ENCODE measurements at places on chromosomes 11 and 22.

DNA sequence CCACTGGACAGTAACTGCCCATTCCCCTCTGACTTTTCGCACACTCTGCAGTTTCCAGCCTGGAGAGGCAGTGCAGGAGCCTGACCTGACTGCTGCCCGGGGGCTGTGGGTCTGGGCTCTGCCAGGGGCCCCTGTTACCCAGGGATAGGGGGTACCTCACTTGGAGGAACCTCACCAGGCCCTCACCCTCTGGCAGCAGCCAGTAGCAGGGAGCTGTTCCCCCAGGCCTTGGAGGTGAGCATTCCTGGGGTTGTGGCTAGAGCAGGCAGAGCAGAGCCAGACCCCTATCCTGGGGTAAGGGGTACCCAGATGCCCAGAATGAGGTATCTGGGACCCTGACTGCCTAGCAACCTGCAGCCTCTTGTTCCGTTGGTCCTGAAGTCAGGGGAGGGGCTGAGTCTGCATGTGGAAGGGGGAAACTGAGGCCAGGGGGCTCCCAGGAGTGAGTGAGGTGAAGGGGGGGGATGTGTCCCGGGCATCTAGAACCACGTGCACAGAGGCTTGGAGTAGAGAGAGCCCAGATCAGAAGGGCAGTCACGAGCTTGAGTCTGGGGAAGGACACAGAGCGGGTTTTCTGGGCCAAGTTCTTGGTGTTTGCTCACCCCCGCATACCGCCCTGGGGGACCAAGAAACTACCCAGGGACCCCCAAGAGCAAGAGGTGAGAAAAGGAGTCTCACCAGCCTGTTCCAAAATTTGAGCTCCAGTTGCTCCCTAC is 43.9 kb upstream of the ACCSL start:
- no peak for DNase-seq

DNA sequence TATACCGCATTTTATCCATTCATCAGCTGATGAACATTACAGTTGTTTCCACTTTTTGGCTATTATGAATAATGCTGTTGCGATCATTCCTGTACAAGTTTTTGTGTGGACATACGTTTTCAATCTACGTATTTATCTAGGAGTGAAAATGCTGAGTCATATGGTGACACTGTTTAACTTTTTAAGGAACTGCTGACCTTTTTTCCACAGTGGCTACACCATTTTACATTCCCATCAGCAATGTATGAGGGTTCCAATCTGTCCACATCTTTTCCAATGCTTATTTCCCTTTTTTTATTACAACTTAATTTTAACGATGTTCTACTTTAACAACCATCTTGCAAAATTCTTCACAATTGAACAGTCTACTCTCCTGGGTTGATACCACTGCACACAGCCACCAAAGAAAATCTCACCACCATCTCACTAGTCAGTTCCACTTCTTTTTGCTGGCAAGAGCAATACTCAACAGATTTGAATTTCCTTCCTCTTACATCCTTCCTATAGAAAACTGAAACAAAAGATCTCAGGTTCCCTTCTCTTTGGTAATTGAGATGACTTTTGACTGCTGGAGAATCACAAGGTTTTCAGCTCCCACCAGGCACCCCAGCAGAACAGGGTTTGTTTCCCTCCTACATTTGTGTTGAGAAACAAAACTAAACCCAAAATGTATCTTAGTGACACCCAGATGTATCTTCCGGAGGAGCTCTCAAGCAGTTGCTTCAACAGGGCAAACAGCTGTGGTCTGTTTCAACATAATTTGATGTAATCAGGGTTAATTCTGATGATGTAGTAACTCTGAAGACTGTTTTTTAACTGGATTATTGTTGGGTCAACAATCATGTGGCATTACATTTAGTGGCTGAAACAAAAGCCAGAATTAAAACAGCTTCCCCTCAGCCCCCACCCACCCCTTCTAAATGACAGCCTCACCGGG is 7.0 kb upstream of the GAB2 start:
- no peak for DNase-seq

GRCh38 chr11:42552786-42553185 is 759.0 kb upstream of the API5 start:
- no peak for DNase-seq

DNA sequence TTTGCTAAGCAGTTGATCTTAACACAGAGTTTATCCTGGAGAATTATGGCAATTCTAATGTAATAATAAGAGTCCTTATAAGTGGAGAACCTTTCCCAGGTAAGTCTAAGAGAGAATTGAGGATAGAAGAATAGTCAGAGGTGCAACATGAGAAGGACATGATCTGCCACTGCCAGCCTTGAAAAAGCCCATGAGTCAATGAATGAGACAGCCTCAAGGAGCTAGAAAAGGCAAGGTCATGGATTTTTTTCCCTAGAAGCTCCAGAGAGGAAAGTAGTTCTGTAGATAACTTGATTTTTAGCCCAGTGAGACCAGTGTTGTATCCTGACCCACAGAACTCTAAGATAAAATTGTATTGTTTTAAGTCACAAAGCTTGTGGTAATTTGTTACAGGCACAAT is 16.9 kb downstream of the MS4A6A start:
- no peak for DNase-seq

DNA sequence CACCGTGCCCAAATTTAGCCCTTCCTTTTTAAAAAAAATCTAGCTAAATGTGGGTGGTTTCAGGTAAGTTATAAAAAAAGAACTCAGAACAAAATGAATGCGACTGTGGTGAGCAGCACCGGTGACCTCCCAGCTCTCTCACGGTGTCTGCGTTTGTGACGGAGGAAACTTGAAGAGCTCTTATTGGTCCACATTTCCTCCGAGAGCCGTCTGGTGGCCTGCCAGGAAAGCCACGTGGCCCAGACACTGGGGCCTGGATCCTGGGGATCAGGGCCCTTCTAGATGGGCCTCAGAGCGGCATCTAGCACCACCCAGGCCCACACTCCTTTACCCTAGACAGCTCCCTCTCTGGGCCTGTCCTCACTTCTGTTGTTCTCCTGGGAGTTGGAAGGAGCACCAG is 39.5 kb downstream of the B3GAT1 start:
- no peak for DNase-seq

DNA sequence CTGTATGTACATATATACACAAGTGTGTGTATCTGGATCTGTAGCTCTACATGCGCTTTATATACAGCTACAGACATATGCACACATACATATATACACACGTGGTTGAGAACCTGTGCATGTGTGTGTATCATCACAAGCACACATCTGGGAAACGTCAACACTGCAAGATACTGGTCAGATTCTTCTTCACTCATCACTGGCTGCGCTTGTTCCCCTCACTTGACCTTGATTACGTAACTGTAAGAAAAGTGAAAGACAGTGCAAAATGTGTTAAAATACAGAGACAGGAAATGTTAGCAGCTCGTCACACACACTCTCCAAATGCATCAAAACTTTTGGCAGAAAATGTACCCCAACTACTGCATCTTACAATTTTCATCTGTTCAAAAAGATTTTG is 51.9 kb upstream of the MN1 start:
- no peak for DNase-seq

DNA sequence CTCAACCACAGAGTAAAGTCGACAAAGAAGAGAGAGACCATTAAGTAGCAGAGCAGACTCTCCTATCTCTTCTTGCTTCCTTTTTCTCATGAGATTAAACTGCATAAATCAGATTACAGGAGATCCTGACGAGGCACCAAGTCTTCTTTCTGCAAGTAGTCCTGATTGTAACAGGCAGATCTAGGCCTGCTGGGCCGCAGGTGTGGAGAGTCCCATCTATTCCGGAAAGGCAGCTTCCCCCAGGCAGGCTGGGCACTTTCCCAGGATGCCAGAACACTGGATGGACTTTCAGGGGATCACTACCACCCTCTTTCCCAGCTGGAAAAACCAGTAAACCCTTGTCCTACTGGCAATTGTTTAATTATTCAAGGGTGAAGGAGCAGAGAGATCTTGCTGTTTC is 173.0 kb upstream of the CADM1 start:
- no peak for DNase-seq

DNA sequence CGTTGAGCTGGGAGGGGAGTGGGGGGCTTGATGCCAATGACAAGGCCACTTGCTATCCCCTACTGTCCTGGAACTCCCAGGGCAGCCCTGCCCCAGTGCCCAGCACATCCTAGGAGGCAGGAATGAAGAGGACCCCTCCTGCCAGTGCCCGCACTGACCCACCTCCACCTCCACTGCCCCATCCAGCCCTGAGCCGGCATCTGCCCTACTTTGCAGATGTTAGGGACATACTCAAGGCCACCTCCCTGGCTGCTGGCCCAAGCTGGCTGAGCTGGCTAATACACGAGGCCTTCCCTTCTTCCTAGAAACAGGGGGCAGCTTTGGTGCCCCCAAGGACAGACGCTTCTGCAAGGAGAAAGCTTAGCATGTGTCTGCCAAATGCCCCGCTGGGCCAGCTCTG is 10.8 kb downstream of the DHCR7 start:
- no peak for DNase-seq

- no peak for DNase-seq
These were observed 11.5 kb downstream of the CD44 start for GRCh38 chr11:35150454-35150853.

DNA sequence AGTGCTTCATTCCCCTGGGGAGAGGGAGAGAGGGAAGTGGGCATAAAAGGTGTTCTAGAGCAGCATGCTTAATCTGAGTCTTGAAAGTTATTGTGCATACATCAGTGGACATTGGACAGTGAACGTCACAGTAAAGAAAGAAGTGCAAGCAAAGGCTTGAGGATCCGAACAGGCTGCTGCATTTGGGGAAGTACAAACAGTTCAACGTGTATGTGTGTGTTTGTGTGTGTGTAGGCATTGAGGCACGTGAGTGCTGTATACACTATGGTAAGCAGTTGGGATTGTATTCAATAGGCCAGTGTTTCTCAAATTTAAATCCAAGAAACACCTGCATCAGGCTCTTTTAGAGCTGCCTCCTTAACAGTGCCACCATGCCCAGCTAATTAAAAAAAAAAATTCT is 10.4 kb upstream of the EIF3M start:
- no peak for DNase-seq

GRCh38 chr11:96393753-96394348 is 4.0 kb downstream of the JRKL start:
- peak; percentile 24 for DNase-seq
